Progenitor cell of endocrine pancreas (in vitro differentiated cells): ENCODE measurements at places on chromosomes 5 and 9. TPM values are rescaled to one million over a fixed set of nuclear protein-coding genes. Genes with fewer than 3 reads are reported as not detected.

DNA sequence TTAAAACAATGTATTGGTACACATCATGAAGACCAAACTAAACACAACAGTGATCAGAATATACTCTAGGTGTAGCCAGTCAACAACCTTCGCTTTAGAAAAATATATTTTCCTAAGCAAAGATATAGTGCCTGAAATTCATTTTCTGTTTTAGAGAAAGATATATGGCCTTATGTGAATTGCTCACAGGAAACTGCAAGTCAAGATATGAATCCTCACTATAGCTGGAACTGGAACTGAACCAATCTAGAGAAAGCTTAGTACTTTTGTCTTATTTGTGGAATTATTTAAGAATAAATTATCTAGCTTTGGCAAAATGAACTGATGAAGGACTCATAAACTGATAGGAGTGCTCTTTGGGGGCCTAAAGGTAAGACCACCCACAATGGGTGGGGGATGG, 27.3 kb downstream of the GZMK start:
- no peak overlapping the region for H3K4me3 ChIP-seq
- DNase-seq = no peak
- H3K27ac ChIP-seq = no peak overlapping the region
- no peaks in the 10 kb centered on the region for H3K27me3 ChIP-seq

DNA sequence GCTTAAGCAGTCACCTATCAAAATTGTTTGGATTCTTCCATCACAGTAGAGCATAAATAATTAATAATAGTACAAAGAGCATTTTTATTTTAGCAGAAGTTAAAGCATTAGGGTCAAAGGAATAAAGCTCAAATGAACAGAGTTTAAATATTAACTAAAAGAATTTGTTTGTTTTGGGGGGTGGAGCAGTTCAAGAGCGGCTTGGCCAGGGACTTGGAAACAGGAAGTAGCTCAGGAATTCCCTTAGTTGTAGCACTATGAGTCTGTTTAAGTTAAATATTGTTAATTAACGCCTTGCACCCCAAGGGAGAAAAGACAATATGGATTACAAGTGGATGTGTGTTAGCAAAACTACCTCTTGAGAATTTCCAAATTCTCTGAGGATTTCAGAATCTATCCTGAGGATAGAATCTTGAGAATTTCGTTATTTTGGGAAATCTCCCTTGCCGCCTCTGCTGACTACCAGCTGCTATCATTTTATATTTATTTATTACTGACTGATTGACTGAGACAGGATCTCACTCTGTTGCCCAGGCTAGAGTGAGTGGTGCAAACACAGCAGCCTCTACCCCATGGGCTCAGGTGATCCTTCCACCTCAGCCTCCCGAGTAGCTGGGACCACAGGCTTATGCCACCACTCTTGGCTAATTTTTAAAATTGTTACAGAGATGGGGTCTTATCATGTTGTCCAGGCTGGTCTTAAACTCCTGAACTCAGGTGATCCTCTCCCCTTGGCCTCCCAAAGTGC, 96.7 kb upstream of the CHD1 start:
- H3K27me3 ChIP-seq = no peaks in the 10 kb centered on the region
- H3K4me1 ChIP-seq = peaks cover 4% of the 10 kb centered on the region
- H3K27ac ChIP-seq = no peak overlapping the region
- H3K4me3 ChIP-seq = no peak overlapping the region
- no peak for DNase-seq

GRCh38 chr5:174606646-174607045, 117.7 kb upstream of the MSX2 start:
- no peaks in the 10 kb centered on the region for H3K36me3 ChIP-seq
- peaks cover 8% of the 10 kb centered on the region for H3K27me3 ChIP-seq
- H3K4me3 ChIP-seq = no peak overlapping the region
- no peak overlapping the region for H3K27ac ChIP-seq

DNA sequence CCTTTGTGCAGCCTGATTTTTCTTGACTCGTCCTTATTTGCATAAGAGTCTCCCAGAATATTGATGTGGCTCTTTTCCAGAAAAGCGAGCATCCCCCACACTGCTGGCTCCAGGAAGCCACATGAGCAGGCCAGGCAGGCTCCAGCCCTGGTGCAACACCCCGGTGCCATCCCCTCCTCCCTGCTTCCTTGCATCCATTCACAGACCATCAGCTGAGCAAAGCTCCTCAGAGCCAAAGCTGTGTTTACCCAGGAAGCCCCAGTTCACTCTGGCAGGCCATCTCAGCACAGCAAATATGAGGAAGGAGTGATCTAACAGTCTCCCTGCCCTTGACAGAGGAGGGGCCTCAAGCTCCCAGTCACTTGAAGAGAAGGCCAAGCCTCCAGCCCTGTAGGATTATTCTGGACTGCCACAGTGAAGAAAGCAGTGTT, 34.4 kb downstream of the INSYN2B start:
- H3K27me3 ChIP-seq = peaks cover 31% of the 10 kb centered on the region
- H3K27ac ChIP-seq = no peak overlapping the region
- peaks cover 6% of the 10 kb centered on the region for H3K4me1 ChIP-seq
- H3K36me3 ChIP-seq = no peaks in the 10 kb centered on the region
- H3K4me3 ChIP-seq = no peak overlapping the region

- H3K27me3 ChIP-seq = peaks cover 17% of the 10 kb centered on the region
- H3K4me1 ChIP-seq = peaks cover 27% of the 10 kb centered on the region
Measured at GRCh38 chr9:34457266-34458012, 931 bp downstream of the FAM219A start.

- H3K36me3 ChIP-seq = no peaks in the 10 kb centered on the region
- no peak overlapping the region for H3K27ac ChIP-seq
- H3K27me3 ChIP-seq = no peaks in the 10 kb centered on the region
- H3K4me3 ChIP-seq = no peak overlapping the region
Measured at GRCh38 chr9:29769019-29769418, 2195.7 kb upstream of the C9orf72 start.

DNA sequence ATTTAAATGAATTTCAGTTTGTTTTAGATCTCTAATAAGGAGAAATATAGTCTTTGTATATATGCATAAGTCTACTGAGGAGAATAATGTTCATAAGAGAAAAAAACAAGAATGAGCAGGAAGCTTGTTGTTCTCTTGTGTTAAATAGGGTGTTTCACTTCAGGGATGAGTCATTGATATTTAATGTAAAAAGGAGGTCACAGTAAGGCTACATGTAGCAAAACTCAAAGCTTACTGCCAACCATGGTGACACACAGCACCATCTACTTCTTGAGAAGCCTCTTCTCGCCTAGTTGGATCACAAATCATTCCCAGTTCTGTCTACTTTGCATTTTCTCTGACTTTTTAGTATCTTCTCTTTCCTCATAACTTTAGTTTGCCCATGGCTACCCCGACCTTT, 1466.0 kb upstream of the C9orf72 start:
- H3K4me3 ChIP-seq = no peak overlapping the region
- H3K27me3 ChIP-seq = no peaks in the 10 kb centered on the region
- H3K4me1 ChIP-seq = no peaks in the 10 kb centered on the region
- H3K27ac ChIP-seq = no peak overlapping the region

DNA sequence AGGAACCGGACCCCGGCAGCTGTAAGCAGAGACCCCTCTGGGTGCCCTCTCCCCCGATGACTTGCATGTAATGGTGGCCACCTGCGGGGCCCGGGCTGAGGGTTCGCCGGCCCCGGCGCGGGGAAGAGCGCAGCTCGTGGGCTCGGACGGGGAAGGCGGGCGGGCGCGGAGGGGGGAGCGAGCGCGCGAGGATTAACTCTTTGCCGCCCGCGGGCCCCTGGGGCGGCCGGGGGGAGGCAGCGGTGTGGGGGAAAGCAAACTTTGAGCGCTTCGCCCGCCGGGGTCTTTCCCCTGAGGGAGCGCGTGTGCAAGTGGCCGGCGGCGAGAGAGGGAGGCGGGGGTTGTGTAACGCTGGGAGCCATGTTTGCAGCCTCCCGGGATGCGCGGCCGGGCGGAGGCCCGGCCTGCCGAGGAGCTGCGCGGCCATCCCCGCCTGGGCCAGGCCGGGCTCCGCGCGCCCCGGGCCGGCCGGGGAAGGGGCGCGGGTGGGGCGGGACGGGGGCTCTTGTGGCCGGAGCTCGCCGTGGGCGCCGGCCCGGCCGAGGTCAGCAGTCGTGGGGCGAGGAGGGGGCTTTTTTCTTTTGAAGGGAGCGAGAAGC, 547 bp downstream of the ANP32B start:
- H3K27ac ChIP-seq = peak overlapping the region; percentile 81
- peak; percentile 30 for DNase-seq
- peak overlapping the region; percentile 78 for H3K4me3 ChIP-seq
- peaks cover 16% of the 10 kb centered on the region for H3K4me1 ChIP-seq
- H3K36me3 ChIP-seq = peaks cover 2% of the 10 kb centered on the region

GRCh38 chr9:21266733-21267484, 27.1 kb upstream of the IFNA14 start:
- no peaks in the 10 kb centered on the region for H3K36me3 ChIP-seq
- H3K4me3 ChIP-seq = no peak overlapping the region
- no peak for DNase-seq

DNA sequence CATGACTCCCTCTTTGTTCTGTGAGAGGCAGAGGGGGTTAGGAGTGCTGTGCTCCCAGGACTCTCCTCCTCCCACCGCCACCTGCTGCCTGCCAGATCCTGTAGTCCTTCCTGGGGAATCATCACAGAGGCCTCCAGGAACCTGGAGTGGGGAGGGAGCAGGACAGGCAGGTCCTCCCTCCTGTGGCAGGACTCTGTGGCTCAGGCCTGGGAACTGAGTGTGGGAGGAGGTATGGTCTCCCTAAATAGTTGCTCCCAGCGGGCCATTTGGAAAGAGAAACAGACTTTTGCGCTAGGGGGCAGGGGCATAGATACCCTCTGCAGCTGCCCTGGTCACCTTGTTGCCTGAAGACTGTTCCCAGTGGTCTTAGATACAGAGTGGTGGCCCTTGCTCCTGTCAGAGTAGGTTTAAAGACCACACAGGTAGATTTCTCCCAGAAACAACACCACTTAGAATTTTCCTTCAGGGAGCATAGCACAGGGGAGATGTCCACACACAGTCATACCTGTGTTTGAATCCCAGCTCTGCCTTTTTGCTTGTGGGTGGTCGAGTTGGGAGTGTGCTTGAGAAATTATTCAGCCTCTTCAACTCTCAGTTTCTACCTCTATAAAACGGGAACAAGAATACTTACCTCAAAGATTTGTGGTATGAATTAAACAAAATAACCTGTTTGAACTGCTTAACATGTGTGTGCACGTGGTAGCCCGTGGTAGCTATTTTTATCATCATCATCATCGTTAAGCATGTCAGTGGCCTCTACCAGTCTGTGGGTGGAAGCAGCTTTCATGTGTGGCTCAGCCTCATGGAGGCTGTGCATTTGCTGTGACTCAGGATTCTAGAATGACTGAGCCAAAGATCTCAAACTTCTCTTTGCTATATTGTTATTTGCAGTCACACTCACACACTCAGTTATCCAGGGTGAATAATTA, 55.8 kb downstream of the SLC22A5 start:
- no peaks in the 10 kb centered on the region for H3K27me3 ChIP-seq
- no peak for DNase-seq
- no peaks in the 10 kb centered on the region for H3K36me3 ChIP-seq
- peaks cover 22% of the 10 kb centered on the region for H3K4me1 ChIP-seq
- H3K27ac ChIP-seq = no peak overlapping the region

- no peaks in the 10 kb centered on the region for H3K27me3 ChIP-seq
- H3K4me1 ChIP-seq = peaks cover 21% of the 10 kb centered on the region
- DNase-seq = no peak
- H3K36me3 ChIP-seq = peaks cover 39% of the 10 kb centered on the region
- H3K4me3 ChIP-seq = no peak overlapping the region
Measured at GRCh38 chr5:69509212-69509611, 16.6 kb downstream of the OCLN start.

DNA sequence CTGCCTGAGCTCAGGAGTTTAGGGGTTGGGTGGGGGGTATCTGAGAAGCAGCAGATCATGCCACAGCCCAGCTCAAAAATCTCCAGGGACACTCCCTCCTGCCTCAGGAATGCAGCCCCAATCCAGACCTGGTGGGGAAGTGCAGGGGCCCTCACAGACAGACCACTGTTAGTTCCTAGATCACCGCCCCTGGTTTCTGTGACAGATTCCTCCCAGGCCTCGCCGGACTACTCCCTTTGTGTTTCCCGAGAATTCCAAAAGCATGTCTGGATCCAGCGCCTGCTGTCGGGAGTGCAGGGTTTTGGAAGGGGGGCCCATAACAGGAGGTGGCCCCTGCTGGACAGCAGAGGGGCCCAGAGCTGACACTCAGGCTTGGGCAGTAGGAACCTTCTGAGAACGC, 74.5 kb downstream of the CTSL start:
- no peak overlapping the region for H3K4me3 ChIP-seq
- no peak overlapping the region for H3K27ac ChIP-seq
- DNase-seq = no peak
- H3K36me3 ChIP-seq = no peaks in the 10 kb centered on the region
- peaks cover 3% of the 10 kb centered on the region for H3K27me3 ChIP-seq

DNA sequence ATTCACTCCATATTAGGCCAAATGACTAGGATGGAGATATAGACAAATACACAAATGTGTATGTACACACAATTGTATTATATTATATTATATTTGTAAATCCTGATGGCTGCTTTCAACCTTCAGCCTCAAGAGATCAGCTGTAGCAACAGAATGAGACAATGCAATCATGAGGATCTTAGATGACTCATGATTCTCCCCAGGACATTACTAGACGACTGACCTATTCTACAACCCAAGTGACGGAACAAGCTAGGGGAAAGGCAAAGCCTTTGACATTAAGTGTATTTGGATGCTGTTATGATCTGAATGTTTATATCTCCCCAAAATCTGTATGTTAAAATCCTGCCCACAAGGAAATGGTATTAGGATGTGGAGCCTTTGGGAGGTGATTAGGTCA, 66.5 kb downstream of the COX7C start:
- H3K4me1 ChIP-seq = peaks cover 12% of the 10 kb centered on the region
- DNase-seq = no peak
- no peaks in the 10 kb centered on the region for H3K27me3 ChIP-seq
- no peaks in the 10 kb centered on the region for H3K36me3 ChIP-seq

GRCh38 chr9:71664566-71664965, 103.7 kb downstream of the CEMIP2 start:
- H3K4me1 ChIP-seq = no peaks in the 10 kb centered on the region
- no peaks in the 10 kb centered on the region for H3K36me3 ChIP-seq
- no peaks in the 10 kb centered on the region for H3K27me3 ChIP-seq
- H3K4me3 ChIP-seq = no peak overlapping the region

GRCh38 chr9:134290603-134291451, 35.4 kb upstream of the RXRA start:
- no peak overlapping the region for H3K4me3 ChIP-seq
- H3K27me3 ChIP-seq = peaks cover 14% of the 10 kb centered on the region
- no peak overlapping the region for H3K27ac ChIP-seq
- H3K36me3 ChIP-seq = no peaks in the 10 kb centered on the region

Gene LURAP1L
- total RNA-seq = 11.0 and 11.4 TPM in 2 replicates

Gene SYK
- 7.4 and 9.6 TPM in 2 replicates for total RNA-seq

Gene TPPP
- total RNA-seq = 2.6 and 2.9 TPM in 2 replicates

Gene MXD3
- total RNA-seq = 20.1 and 20.6 TPM in 2 replicates

Gene DNAJB5
- total RNA-seq = 12.4 and 15.4 TPM in 2 replicates

Gene ECSCR
- total RNA-seq = not detected in 2 replicates

Gene SUSD3
- 0.43 and 1.2 TPM in 2 replicates for total RNA-seq

Gene LHFPL2
- total RNA-seq = 15.0 and 18.3 TPM in 2 replicates

Gene OR1J2
- total RNA-seq = not detected in 2 replicates
